Dermis microvascular lymphatic vessel endothelial cell (primary cell): ENCODE measurements at places on chromosomes 5 and 9. TPM values are rescaled to one million over a fixed set of nuclear protein-coding genes. Genes with fewer than 3 reads are reported as not detected.

GRCh38 chr5:117417501-117417900 is 842.9 kb upstream of the SEMA6A start:
- DNase-seq = no peak

Gene SCGB3A2
- total RNA-seq = not detected in 2 replicates

GRCh38 chr5:94672746-94673145 is 54.3 kb downstream of the SLF1 start:
- no peak for DNase-seq

DNA sequence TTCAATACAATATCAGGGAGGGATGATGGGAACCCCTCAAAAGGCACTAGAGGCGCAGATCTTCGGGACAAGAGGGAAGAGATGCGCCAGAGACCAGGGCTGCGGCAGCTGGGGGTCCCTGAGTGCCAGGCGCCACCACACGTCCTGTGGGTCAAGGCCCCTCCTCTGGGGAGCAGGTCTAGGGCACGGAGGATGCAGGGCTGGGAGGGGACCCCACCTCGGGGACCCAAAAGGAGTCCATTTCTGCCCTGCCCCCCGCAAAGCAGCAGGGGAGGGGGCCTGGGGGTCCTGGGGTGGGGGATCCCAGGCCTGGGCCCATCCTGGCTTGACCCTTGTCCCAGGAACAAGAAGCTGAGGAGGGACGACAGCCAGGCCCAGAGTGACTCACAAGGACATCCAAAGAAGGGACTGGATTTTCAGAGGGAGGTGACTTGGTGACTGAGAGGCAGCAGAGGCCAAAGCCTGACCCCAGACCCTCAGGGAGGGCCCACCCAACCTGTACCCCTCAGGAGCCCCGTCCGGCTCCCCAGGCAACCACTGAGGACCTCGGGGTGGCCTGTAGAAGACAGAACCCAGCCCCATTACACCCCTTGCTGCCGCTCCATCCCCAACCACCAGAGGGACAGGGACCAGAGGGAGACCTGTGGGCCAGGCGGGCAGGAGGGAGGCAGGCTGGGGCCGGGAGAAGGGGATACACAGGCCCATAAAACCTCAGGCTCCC is 54.2 kb downstream of the LRSAM1 start:
- no peak for DNase-seq

GRCh38 chr9:98364086-98364485 is 108.6 kb upstream of the TBC1D2 start:
- DNase-seq = no peak

Gene SYK
- total RNA-seq = 0.13 TPM in 1 of 2 replicates, not detected in the other

DNA sequence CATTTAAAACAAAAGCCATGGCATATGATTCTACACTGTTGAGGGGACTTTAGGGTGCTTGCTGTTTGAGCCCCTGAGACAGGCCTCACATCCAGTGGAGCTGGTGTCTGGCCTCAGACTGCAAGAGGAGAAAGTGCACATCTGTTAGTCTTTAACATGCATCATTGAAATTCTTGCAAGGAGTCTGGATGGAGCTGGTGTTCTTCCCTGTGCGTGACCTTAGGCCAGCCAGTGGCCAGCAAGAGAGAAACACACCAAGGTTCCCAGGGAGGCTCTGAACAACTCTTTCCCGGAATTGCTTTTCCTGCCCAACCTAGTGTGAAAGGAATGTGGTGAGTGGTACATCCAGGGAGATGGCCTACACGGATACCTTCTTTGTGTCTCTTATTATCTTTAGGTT is 282.8 kb upstream of the TNC start:
- no peak for DNase-seq

DNA sequence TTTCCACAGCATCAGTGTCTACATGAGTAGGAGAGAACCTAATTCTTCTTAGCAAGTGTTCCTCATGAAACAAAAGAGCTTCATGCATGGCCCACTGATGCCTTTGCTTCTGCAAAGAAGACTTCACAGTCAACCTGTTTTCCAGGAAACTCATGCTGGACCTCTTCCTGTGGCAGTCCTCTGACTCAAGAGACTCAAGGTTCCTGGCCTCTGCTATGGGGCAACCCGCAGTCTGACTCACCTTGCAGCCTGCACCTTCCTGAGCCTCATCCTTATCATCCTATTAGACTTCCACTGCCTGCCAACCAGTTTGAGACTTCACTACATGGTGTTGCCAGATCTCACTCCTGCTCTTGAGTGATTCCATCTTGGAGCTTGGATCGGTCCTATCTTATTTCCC is 17.6 kb upstream of the AGGF1 start:
- DNase-seq = no peak

DNA sequence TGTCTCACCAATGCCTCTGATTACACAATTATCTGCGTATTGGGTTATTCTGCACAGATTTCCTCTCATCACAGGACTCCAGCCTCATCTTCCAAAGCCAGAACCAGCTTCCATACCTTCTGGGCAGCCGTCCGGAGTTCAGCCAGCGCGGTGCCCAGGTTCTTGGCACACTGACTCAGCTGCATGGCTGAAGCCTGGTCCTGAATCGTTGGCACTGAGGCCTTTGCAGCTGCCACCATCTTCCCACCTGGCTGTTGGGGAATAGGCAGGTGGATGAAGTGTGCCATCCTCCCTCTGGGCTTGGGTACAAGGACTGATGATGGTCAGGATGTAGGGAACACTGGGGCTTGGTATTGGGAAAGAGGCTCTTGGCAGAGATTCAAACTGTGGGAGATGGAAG is 17.9 kb downstream of the TLN1 start:
- DNase-seq = no peak

Gene TPRN
- total RNA-seq = 3.3 and 4.4 TPM in 2 replicates

DNA sequence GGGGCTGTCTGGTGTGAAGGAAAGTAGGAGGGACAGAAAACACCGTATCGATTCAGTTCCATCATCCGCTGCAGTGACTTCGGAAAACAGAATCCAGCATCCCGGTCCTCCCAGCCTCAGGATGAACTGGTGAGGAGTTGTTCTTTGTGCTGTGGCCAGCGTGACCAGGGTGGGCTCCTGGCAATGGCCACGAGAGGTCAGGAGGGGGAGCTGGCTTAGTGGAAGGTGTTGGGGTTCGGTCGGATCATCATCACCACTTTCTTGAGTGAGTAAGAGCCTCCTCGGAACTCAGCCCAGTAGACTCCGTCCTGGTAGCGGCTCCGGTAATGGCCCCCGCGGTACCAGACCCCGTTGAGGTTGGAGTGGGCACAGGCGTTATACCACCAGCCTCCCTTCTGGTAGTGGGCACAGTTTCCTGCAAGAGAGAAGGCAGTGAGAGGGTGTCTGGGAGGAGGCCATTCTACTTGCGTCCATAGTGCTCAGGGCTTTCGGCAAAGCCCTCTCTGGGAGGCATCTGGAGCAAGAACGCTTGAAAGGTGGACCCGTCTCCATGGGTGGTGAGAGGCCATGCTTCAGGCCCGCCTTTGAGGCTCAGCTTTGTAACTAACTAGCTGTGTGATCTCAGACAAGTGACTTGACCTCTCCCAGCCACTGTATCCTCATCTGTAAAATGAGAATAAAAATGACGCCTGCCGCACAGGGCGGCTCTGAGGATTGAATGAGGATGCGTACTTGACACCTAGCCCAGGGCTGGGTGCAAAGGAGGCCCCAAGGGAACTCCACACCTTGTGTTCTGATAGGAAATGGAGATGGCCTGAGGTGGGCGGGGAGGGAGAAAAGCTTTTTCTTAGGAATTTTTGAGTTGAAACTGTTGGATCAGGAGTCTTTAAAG is 33.5 kb downstream of the ANGPTL2 start:
- DNase-seq = no peak

Gene F2RL2
- total RNA-seq = 0.13 and 0.25 TPM in 2 replicates

DNA sequence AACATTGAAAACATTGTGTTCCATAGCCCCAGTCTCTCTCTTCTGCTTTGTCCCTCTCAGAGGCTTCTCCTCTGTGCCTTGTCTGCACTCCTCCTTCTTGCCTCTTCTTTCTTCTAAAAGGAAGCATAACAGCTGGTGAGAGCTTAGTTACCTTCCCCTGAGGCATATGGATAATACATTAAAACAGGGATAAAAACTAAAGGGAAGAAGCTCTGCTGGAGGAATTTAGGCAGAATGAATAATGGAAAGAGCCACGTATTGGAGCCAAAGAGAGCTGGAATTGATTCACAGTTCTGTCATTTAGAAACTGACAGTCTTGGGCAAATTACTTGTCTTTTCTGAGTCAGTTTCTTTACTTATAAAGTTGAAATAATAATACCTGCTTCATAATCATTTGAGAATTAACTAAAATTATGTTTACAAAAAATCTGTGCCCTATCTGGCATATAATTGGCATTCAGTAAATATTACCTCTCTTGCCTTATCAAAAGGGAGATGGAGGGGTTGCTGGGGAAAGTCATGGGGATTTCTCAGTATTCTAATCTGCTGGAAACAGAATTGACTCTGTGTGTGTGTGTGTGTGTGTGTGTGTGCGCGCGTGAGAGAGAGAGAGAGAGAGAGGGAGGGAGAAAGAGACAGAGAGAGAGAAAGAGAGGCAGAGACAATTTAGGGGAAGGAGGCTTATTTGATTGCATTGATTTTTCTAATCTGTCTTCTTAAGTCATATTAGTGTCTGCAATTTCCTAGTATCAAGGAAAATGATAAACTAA is 20.2 kb downstream of the ZNF474 start:
- DNase-seq = no peak

GRCh38 chr9:16401701-16402100 is 468.8 kb downstream of the BNC2 start:
- DNase-seq = no peak
